ENCODE measurements at places on chromosomes 4 and X.
A peak's percentile ranks its signal among the peaks of the same experiment; 100 is the strongest.

GRCh38 chr4:140106289-140106844 is 47.6 kb downstream of the MAML3 start:
- no peak for DNase-seq

GRCh38 chr4:139921429-139922184 is 232.4 kb downstream of the MAML3 start:
- DNase-seq: peak; percentile 63

GRCh38 chrX:140091125-140091886 is 126.0 kb upstream of the CXorf66 start:
- peak; percentile 39 for DNase-seq

DNA sequence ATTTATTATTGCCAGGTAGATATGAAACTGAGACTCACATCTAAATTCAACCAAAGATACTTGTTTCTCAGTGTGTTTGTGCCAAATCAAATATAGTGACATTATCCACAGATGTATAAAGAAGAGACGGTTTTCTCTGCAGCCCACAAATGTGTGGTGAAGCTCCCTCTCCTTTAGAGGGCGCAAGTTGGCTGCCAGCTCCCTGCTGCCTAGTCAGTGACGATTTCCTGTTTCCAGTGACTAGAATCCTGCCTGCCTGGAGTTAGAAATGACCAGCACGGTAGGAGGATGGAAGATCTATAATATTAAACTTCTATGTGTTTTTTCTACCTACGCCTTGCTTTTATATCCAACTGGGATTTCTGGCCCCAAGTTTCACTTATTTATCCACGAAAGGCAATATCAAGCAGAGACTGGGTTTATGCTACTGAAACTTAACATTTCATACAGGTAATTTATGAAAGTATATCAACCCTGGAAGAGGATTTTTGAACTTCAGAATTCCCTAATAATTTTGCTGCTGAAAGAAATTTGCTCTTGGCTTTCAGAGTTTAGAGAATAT is 1793.7 kb upstream of the TENM3 start:
- no peak for DNase-seq

DNA sequence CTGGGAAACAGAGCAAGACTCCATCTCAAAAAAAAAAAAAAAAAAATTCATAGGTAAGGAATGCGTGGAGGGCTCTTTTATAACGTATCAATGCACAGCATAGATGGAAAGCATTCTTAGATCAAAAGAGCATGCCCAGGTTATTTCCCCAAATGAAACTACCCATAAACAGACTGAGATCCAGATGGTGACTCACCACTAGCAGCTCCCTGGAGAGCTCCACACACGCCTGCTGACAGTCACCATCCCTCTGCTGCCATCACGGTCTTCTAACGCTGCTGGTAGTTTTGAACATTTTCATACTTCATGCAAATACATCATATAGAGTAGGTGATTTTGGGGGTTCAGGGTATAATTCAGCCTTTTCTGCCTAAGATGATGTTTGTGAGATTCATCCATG is 136.9 kb downstream of the ASMT start:
- no peak for DNase-seq

- no peak for DNase-seq
Observed at GRCh38 chr4:71586087-71586763, 197.7 kb downstream of the GC start.

DNA sequence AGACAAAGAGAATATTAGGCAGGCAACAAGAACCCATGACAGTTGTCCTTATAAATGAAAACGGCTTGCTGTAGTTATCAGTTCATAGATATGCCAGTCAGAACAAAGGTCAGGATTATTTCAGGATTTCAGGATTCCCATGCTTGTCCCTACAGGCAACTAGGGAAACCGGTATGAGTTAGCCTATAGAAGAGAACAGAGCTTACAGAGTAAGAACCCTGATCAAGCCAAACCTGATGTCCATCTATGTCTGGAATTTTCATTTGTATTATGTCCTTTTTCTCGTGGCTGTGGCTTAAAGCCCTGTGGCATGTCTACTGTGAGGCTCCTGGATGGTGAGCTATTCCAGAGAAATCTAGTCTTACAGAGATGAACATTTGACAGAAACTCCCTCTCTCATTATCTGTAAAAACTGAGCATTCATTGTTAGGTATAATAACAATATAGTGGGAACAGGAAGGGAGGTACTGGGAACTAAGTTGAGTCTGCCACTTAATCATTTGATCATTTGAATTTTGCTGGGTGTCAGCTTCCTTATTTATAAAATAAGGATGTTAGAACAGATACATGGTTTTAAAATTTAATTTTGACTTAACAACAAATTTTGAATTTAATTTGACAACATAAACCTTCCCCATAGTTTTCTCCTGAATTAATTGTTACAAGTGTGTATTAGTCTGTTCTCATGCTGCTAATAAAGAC is 129.5 kb upstream of the KLF3 start:
- no peak for DNase-seq

DNA sequence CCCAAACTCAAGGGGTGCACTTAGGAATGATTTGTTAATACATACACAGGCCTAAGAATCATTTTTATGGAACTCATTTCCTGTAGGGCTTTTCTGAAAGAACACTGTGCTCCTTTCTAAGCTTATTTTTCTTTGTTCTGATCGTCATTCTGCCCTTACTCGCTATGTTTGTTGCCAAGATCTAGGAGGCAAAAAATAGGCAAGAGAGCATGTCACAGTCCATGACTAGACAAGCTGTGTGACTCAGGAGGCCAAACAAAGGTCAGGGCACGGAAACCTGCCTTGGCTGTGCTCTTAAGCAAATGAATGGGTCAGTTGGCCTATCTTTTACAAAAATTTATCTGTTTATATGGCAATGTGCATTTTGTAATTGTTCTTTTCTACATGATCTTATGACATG is 42.5 kb upstream of the C1GALT1C1 start:
- no peak for DNase-seq

- DNase-seq: peak; percentile 63
Observed at GRCh38 chr4:185470501-185471195, 885 bp downstream of the CCDC110 start.

- no peak for DNase-seq
Observed at GRCh38 chr4:48603366-48604003, 113.4 kb downstream of the ZAR1 start.

- DNase-seq: peak; percentile 85
Observed at GRCh38 chr4:38842994-38843393, 13.6 kb downstream of the TLR6 start.

GRCh38 chrX:48002929-48003328 is 860 bp downstream of the ZNF182 start:
- no peak for DNase-seq

DNA sequence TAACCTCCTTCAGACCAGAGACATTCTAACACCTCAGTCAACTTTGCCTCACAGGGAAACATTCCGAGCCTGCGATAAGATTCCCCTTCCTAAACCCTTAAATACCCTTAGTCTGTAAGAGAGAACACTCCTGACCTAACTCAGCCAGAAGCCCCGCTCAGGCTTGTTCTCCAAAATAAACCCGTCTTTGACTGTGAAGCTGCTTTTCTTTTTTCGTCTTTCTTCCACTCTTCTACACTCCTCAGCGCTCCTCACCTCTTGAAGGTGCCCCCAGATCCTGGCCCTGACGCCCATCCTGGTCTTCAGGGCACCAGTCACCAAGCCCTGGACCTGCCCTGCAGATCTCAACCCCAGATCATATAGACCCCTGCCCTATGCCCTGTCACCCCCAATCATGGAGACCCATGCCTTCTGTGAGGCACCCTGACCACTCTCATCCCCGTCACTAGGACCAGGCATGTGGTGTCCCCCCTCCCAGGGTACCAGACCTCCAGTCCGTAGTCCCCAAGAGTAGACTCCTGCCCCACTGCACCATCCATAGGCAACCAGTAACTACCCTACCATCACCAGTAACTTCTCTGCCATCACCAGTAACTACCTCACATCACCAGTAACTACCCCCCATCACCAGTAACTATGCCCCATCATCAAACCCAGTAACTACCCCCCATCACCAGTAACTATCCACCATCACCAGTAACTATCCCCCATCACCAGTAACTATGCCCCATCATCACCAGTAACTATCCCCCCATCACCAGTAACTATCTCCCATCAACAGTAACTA is 3.5 kb downstream of the ASMTL start:
- DNase-seq: no peak

GRCh38 chrX:8284131-8284530 is 113.1 kb upstream of the VCX2 start:
- DNase-seq: no peak

DNA sequence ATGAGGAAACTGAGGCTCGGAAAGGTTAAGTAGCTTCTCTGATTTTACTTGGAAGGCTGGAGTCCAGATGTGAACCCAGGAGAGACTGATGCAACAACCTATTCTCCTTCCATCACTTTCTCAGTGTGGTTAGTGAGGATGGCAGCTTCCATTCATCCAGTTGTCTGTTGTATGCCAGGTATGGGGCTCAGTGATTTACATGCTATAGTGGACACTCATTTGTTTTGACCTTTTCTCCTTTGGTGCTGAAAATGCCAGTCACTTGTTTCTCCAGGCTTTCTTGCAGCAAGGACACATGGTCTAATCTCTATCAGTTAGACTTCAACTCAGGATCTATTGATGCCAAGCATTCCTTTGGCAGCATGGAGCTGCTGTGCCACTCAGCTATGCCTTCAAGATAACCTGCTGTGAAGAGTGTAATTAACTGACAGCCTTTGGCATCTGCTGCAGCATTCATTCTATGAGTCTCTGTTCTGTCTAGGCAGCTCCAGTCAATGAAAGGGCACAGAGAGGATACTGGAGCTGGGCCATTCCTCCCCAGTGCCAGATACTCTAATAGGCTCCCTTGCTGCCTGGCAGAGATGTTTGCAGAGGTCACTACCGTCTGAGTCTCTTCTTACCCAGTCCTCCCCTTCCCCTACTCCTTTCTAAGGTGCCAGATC is 11.0 kb upstream of the CWH43 start:
- no peak for DNase-seq

- no peak for DNase-seq
Observed at GRCh38 chrX:149037281-149037870, 467.7 kb downstream of the IDS start.

DNA sequence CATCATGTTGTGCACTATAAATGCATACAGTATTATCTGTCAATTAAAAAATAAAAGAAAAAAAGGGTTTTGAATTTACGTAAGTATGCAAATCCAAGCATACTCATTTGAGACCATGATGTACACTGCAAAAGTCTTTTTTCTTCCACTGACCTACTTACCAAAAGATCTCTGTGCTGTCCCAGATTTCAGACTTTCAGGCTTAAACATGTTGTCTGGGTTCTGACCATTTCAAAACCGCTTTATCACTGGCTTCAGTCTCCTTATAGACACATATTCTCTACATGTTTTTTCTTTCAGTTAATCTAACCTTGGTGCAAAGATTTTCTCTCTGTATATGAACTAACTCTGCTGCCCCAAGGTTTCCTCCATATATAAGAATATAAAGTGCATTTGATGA is 58.6 kb upstream of the CXCL8 start:
- DNase-seq: no peak

GRCh38 chrX:10756441-10756840 is 136.1 kb upstream of the MID1 start:
- no peak for DNase-seq

- no peak for DNase-seq
Observed at GRCh38 chr4:67566335-67566734, 7.8 kb downstream of the STAP1 start.

DNA sequence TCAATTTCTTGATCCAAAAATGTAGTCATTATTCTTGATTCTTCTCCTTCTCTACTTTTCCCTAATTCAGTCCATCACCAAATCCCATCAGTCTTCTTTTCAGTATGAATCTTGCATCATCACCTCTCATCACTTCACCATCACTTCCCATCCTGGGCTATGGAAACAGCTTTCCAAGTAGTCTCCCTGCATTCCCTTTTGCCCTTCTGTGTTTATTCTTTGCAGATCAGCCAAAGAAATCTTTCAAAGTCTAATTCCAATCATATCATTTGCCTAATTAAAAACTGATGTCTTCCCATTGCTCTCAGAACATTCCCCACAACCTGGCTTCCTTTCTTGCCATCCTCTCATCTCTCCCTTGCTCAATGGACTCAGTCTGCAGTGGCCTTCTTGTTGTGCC is 201.7 kb upstream of the ADAMTS3 start:
- no peak for DNase-seq

GRCh38 chrX:44843753-44844152 is at the start of gene DUSP21:
Gene DUSP21, plus strand, starts transcription at chrX:44844021. Its CDS starts 112 bp downstream, at chrX:44844133.
- DNase-seq: no peak

GRCh38 chr4:24668956-24669355 is 84.6 kb upstream of the DHX15 start:
- DNase-seq: no peak

GRCh38 chrX:17812763-17813162 is 48.3 kb downstream of the RAI2 start:
- no peak for DNase-seq

- no peak for DNase-seq
Observed at GRCh38 chr4:114052227-114052626, 72.8 kb upstream of the ARSJ start.

Data from NCI-H1930 (cell line).